ENCODE measurements at places on chromosomes 4 and X. TPM values are rescaled to one million over a fixed set of nuclear protein-coding genes. Genes with fewer than 3 reads are reported as not detected.
A peak's percentile ranks its signal among the peaks of the same experiment; 100 is the strongest.

DNA sequence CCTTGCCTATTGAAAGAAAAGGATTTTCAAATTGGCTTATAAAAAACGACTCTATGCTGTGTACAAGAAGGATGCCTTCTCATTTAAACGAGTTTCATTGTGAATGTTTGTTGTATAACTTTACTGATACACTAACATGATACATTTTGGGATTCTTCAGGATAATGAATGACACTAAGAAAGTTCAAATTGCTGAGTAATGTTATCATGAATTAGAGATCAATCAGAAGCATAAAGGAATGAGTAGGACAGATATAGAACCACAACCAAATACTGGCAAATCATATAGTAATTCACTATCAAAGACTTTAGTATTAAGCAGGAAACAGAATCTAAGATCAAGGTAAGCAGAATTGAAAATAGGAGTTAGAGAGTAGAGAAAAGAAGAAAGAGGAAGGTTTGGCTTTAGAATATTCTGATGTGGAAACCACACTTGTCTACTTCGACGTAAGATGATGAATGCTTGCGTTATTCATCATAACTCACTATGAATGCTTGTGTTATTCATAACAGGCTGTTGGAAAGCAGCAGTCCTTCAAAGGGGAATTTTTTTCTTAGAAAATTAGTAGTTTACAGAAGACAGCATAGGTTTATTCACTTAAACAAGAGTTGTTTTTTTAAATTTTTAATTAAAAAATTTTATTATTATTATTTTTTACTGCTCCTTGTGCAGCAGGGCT is 13.4 kb downstream of the CCDC158 start:
- DNase-seq, result peak; percentile 32

DNA sequence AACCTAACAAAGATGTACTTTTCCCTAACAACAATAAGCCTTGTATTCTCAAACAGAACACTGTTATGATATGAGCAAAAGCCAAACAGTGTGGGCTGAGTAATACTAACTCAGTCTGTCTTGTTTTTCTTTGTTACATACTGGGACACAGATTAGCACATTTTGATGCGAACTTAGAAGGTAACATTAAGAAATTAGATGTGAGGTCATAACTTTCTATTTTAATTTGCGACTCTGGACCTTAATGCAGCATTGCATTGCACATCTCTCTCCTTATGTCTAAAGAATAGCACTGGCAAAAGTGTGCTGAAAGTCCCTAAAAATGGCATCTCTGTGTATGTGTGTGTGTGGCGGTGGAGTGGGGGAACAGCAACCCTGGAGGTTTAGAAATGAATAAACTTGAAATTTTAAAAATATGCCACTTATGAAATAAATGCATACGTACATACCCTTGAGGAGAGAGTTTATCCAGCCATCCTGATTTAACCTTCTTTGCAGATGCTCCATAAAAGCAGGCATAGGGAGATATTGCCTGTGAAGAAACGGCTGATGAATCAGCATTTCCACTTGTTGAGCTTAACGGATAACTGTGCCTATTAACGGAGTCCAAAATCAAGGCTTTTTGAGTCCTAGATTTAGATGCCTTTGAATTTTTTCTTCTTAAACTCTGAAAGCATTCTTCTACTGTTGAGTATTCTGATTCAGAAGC is 34.2 kb downstream of the ARAP2 start:
- DNase-seq, result no peak

DNA sequence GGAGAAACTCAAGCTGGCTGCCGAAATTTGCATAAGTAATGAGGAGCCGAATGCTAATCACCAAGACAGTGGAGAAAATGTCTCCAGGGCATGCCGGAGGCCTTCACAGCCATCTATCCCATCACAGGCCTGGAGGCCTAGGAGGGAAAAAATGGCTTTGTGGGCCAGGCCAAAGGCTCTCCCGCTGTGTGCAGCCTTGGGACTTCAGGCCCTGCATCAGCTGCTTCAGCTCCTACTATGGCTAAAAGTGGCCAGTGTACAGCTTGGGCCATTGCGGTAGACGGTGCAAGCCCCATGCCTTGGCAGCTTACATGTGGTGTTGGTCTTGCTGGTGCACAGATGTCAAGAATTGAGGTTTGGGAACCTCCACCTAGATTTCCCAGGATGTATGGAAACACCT is 162.6 kb upstream of the FAM47A start:
- no peak for DNase-seq

GRCh38 chr4:113952452-113953029 is 26.9 kb downstream of the ARSJ start:
- DNase-seq, result peak; percentile 40

DNA sequence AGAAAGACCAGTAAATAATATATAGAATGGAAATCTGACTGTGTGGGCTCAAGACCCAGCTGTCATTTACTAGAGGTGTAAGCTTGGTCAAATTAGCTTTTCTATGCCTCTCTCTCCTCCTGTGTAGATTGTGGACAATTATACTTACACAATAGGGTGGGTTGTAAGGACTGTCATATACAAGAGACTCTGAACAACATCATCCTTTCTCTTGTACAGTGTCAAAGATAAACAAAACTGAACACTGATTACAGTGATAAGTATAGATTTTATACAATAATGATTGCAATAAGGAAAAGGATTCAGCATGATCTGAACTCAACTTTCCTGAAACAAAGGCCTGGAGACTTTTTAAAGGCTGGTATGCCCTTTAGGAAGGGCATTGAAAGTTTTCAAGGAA is 429.2 kb upstream of the HS3ST1 start:
- no peak for DNase-seq

GRCh38 chr4:57425610-57426009 is 315.4 kb upstream of the IGFBP7 start:
- peak; percentile 49 for DNase-seq

DNA sequence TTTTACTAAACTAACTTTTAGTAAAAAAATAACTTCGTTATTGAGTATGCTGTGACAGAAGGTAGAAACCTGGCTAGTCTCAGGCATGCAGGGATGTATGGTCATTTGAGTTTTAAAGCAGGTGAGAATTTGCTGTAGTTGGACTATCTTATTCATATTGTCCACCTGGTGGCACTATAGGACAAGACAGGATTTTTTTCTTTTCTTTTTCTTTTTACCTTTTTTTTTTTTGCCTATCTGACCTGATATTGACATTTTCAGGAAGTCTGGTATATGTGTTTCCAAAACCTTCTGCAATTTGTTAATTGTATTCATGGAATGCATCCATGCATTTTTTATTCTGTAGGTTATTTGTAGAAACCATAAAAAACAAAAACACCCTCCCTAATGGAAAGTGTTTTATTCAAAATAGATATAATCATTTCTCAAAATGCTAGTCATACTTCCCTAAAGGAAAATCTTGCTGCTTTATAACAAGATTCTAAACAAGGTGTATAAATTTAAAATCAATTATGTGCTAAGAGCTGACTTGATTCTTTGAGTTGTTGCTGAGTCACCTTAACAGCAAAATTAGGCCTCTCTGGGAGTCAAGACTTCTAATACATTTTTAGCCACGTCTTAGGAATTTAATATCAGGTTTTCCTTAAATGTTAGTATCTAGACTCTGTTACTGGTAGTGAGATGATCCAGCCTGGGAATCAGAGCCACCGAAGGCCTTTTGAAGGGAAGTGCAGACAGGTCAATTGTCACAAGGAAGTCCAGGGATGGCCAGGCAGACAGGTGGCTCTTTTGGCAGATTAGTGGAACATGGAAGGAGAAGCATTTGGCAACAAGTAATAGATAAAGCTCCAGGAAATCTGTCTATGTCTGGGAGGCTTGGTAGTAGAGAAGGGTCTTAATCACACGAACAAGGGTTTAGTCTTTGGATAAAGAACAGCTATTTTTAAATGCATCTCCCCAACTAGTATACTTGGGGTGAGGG is 201.3 kb upstream of the GNPDA2 start:
- peak; percentile 1 for DNase-seq

- DNase-seq, result no peak
Measured at GRCh38 chr4:15550491-15550890, 80.8 kb downstream of the CC2D2A start.

The XAGE2 gene
- not detected for total RNA-seq

The STX18 gene
- total RNA-seq, result 30.6 TPM

The CDX4 gene
- total RNA-seq, result not detected

The RPA4 gene
- 0.48 TPM for total RNA-seq

The FGB gene
- total RNA-seq, result 2.8 TPM

The MAGEB10 gene
- total RNA-seq, result not detected

The POF1B gene
- total RNA-seq, result not detected
